ENCODE measurements at places on chromosomes 3 and 15.

DNA sequence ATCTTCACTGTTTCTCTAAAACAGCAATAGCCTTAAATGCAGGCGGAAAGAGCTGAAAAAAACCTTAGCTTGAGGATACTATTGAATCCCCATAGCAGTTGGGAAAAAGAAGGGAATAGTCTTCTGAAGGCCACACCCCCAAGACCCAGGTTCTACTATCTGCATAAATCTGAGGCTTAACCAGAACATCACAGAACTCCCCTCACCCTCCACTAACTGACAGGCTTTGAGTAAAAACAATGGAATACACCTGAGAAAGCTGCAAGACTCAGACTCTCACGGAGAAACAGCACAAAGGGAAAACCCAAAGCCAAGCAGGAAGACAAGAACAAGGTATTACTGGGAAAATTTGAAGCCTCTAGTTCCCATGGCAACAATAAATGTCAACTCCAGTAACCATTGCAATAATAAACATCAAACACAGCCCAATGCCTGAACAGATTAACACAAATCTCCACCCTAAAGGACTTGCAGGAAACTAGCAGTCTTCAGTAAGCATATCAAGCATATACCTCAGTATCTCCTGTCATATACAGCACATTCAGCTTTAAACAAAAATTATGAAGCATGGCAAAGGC is 56.4 kb downstream of the TMCC1 start:
- DNase-seq: no peak

- no peak for DNase-seq
Observed at GRCh38 chr15:67834581-67835296, 5.1 kb downstream of the RNU6-1 start.

- no peak for DNase-seq
Observed at GRCh38 chr3:42101048-42101447, 9.9 kb downstream of the TRAK1 start.

DNA sequence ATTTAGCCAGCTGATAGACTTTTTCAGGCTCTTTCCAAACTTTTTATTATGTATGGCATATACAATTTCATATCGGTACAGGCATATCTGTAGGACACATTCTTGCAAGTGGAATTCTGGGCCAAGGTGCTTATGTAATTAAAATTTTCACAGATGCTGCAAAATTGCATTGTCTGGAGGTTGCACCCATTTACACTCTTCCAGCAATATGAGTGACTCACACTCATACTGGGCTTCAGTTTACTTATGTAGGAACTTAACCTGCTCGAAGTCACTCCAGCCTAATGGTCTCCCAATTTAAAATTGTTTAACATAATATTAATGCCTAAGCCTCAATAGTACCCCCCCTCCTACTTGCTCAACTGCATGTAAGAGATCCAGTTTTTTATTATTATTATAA is 11.2 kb upstream of the SEC62 start:
- DNase-seq: no peak

DNA sequence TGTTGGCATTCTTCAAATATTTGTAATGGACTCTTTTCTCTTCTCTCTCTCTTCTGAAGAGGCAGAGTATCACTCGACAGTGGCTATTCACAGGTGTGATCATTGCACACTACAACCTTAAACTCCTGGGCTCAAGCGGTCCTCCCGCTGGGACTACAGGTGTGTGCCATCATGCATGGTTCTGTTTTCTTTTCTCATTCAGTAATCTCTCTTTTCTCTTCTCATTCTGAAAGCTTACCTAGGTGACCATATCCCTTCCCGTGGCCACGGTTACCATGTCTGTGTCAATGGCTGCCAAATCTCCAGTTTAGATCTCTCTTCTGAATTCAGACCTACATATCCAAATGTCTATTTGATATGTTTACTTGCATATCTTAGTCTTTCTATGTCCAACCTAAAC is 96.3 kb downstream of the SOX2 start:
- DNase-seq: no peak

GRCh38 chr15:50355980-50356379 is 982 bp upstream of the GABPB1 start:
- no peak for DNase-seq

- no peak for DNase-seq
Observed at GRCh38 chr3:62097121-62097520, 276.2 kb downstream of the FEZF2 start.

GRCh38 chr15:100765467-100766241 is 114.0 kb upstream of the ALDH1A3 start:
- DNase-seq: no peak

- DNase-seq: no peak
Observed at GRCh38 chr3:196147116-196147515, 64.1 kb downstream of the ZDHHC19 start.

DNA sequence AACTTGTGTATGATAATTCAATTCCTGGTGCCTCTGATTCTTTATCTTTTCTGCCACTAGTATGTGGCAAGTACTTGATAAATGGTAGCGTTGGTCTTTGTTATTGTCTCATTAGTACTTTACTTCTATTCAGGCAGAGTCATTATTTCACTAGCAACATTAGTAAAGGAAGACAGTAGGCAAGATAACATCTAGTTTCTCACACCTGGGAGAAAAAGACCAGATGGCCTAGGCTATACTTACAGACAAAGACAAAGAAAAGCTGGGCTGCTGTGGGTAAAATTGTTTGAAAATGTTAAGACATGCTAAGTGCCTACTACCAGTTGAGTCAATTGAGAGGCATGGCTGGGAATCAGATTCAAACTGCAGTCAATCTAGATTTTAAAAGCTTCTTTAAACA is 198.7 kb upstream of the CMC1 start:
- no peak for DNase-seq

- DNase-seq: peak; percentile 20
Observed at GRCh38 chr3:42572278-42572677, 9.5 kb downstream of the SEC22C start.

DNA sequence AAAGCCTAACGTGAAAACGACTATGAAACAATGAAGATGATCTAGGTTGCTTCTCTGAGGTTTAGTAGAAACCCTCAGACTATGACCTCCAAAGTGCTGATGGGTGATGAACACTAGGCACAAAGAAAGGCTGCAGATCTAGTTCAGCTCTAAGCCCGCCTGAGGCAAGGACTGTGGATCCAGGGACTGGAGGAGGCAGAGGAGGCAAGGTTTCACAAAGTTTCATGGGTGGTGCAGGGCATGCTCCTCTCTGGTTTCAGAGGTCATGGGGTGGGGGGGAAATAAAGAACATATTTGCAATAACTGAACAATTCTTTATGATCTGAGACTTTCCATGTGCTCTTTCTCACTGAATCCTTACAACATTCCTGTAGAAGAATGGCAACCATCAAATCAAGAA is 679.2 kb downstream of the NTRK3 start:
- no peak for DNase-seq

GRCh38 chr15:23411841-23412240 is 35.2 kb downstream of the GOLGA6L2 start:
- DNase-seq: no peak

- no peak for DNase-seq
Observed at GRCh38 chr15:68583321-68583720, 4.5 kb downstream of the CORO2B start.

GRCh38 chr15:23910030-23910429 is 222.9 kb upstream of the NDN start:
- DNase-seq: no peak

GRCh38 chr15:25529774-25530173 is 91.0 kb upstream of the UBE3A start:
- DNase-seq: no peak

DNA sequence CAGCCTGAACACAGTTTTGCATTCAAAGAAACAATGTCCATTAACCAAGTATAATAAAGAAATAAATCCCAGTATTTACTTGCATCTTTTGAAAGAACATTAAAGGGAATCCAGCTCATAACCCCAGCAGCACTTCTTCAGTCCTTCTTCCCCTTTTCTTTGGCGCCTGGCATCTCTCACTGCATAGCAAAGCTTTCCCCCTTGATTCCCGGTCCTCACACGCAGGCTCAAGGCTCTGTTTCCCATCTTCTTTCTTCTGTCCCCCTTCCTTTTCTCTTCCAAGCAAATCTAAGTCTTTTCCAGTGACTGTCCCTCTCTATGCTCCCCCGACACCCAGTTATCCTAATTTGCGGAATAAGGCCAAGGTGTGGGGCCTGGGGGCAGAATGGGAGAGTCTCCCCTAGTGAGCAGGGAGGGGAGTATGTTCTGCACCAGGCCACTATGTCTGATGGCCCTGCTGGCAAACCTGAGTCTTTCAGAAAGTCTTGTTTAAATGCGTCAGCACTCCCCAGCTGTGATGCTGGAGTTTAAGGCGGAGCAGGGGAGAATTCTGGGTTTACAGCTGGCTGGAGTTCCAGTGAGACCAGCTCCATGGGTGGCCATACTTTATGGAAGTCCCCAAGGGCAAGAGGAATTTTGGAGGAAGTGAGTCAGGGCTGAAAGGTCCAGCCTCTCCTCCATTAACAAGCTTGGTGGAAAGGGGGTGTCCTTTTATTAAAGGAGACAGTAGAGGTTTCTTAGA is 42.1 kb downstream of the GOLGA6A start:
- DNase-seq: peak; percentile 7

- no peak for DNase-seq
Observed at GRCh38 chr3:188589071-188589470, 435.1 kb downstream of the LPP start.

Data from putamen (tissue), 1 donor.